ENCODE measurements at places on chromosomes 5 and 9. TPM values are rescaled to one million over a fixed set of nuclear protein-coding genes. Genes with fewer than 3 reads are reported as not detected.
A peak's percentile ranks its signal among the peaks of the same experiment; 100 is the strongest.

DNA sequence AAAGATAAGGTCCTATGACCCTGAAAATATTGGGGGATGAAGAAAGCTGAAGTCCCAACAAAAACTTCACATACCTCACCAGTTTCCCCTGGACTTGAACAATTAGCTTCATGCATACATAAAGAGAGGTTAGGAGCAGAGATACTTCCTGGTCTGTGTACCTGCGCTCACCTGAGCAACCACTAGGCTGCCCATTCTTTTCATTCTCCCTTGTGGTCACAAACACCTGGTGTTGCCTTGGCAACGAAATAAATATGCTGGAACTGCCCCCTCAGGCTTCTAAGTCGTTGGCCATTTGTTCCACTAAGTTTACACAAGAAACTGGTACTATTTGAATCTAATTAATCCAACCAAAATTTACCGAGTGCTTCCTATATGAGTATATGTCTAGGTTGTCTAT lies 18.1 kb downstream of the OTP start:
- DNase-seq, result no peak

DNA sequence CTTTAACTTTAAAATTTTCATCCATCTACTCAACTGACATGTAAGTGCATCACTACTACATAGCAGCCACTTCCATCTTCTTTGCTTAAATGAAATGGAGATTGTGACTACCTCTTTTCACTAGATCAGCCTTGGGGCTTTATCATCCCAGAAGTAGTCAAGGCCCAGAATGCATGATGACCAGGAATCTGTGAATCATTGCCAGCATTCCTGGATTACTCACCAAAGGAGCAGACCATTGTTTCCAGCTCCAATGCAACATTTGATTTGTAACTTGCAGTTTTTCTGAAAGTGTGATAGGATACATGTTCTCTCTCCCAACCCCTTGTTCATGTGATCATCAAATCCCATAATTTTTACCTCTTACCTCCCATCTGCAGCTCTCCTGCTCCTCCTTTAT lies 65.1 kb downstream of the PLPPR1 start:
- no peak for DNase-seq

DNA sequence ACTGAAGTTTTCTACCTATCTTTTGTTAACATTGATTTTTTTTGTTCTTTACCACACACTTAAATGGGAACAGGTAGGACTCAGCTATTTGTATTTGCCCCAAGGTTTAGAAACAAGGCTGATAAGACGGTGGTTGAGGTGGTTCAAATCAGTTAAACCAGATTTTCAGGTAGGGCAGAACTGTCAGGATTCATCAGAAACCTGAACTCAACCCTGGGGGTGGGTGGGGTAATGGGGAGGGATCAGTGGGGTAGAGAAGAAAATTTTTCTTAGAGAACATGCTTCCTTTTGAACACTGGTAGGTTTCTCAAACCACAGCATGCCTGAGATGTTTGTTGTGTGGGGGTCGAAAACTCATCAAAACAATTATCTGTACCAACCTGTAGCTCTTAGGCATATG lies 113.0 kb downstream of the BASP1 start:
- DNase-seq, result peak; percentile 52

DNA sequence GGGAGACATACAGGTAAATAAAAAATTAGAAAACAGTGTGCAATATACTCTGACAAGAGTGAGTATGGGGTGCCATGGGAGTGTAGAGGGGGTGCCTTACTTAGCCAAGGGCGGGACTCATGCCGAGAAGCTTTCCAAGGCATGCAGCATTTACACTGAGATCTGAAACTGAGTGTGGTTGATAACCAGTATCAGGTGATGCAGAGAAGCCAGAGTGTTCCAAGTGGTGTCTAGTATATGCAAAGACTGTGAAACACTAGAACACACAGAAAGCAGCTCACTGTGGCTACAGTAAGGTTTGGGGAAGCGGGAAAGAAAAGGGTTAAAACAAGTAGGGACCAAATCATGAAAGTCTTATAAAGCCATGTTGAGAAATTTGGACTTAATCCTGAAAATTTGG lies 30.5 kb upstream of the ERBIN start:
- no peak for DNase-seq

- DNase-seq, result no peak
Measured at GRCh38 chr5:14250748-14251701, 107.9 kb downstream of the TRIO start.

GRCh38 chr5:90518661-90519060 lies 10.7 kb downstream of the LYSMD3 start:
- DNase-seq, result no peak

- peak; percentile 22 for DNase-seq
Measured at GRCh38 chr5:56525113-56525512, 290.2 kb upstream of the MAP3K1 start.

DNA sequence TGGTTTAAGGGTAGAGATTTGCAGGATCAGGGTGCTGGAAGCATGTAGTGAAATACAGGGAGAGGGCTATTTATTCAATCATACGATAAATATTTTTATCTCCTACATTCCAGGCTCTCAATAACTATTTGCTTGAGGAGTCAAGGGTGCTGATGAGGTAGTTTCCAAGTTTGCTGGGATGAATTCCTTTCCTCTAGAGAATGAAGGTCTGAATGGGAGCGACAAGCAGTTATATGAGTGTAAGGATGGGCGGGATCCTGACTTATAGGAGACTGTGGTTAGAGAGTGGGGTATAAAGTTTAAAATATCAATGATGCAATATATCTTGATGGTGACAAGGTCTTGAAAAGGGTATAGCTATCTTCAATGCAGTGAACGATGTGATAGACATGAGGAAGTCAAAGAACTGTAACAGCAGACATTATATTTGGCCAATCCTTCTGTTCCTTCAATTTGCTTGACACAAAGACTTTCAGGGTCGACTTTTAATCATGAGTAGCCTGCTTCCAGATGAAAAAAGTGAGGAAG lies 201.1 kb upstream of the HAPLN1 start:
- DNase-seq, result no peak

GRCh38 chr5:148620091-148620490 lies 34.2 kb downstream of the HTR4 start:
- no peak for DNase-seq

DNA sequence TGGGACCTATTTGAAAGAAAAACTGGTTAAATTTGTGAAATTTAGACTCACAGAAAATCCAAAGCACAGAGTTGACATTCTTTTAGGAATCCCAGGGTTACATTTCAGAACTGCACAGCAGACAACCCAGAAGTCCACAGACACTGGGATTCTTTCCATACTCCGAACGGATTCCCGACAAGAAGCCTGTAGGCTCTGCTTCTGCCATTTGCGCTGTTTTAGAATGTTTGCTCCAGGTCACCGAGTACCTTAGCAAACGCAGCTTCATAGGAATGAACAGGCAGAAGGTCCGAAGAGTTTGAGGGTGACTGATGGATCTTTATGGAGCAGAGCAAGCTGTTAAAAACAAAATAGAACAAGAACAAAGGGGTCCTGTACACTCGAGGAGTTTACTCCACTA lies 84.5 kb upstream of the NFIB start:
- no peak for DNase-seq

GRCh38 chr9:29730163-29730562 lies 2156.9 kb upstream of the C9orf72 start:
- no peak for DNase-seq

- DNase-seq, result peak; percentile 40
Measured at GRCh38 chr5:150278916-150279315, 10.7 kb downstream of the CAMK2A start.

- peak; percentile 48 for DNase-seq
Measured at GRCh38 chr9:31347082-31347617, 1037.3 kb upstream of the ACO1 start.

- DNase-seq, result peak; percentile 28
Measured at GRCh38 chr5:55897905-55898304, 46.7 kb downstream of the IL31RA start.

- no peak for DNase-seq
Measured at GRCh38 chr9:75053869-75054268, 25.8 kb upstream of the CARNMT1 start.

GRCh38 chr5:119968690-119969089 lies 339.3 kb downstream of the FAM170A start:
- no peak for DNase-seq

GRCh38 chr5:139061856-139062255 lies 136.3 kb downstream of the SIL1 start:
- DNase-seq, result peak; percentile 34

- DNase-seq, result peak; percentile 57
Measured at GRCh38 chr5:54895816-54896341, 89.5 kb downstream of the ESM1 start.

The SHC3 gene
- 3.1 TPM for total RNA-seq

The ADAMTS6 gene
- 104 TPM for total RNA-seq

The PLAC8L1 gene
- not detected for total RNA-seq

The GPR150 gene
- not detected for total RNA-seq

The SAXO1 gene
- 1.9 TPM for total RNA-seq

The GNE gene
- total RNA-seq, result 24.1 TPM

The SPINK13 gene
- not detected for total RNA-seq

The TRIM41 gene
- total RNA-seq, result 18.1 TPM

Measured in umbilical cord (tissue), 2 donors.